ENCODE measurements at places on chromosomes 4 and X.

- DNase-seq: peak; percentile 33
Measured at GRCh38 chr4:56973336-56973735, 4.1 kb downstream of the NOA1 start.

DNA sequence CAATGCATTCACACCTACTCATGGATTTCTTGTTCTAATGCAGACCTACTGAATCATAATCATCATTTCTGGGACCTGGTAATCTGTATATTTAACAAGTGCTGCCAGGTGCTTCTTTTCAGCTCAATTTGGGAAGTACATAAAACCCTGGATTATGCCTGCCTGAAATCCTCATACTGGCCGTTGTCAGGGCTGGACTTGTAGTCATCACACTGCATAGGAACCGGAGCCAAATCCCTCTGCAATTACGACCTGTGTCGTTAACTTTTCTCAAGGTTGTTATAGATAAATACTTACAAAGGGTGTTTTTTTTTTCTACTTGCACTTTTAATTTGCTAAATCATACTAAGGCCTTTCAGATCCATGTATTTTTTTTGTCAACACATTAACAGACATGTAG, 294.9 kb upstream of the PRPS2 start:
- DNase-seq: no peak

DNA sequence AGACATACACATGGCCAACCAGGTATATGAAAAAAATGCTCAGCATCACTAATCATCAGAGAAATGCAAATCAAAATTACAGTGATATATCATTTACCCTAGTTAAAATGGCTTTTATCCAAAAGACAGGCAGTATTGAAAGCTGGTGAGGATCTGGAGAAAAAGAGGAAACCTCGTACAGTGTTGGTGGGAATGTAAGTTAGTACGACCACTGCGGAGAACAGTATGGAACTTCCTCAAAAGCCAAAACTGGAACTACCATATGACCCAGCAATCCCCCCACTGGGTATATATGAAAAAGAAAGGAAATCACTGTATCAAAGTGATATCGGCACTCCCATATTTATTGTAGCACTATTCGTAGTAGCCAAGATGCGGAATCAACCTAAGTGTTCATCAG, 23.4 kb downstream of the ABHD18 start:
- no peak for DNase-seq

DNA sequence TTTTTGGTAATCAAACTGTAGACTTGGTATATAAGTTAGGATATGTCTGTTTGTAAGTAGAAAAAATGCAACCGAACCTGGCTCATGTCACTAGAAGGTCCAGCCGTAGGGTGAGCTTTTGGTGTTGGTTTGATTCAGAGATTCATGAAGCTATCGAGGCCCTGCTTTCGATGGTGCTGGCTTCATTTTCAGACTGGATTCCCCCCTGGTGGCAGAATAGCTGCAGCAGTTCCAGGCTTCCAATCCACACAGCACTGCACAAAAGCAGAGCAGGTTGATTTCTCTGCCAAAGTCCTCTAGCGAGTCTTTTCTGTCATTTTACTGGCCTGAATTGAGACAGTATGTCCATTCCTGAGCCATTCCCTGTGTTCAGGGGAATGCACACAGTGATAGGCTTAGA, 33.1 kb downstream of the PDK3 start:
- no peak for DNase-seq

DNA sequence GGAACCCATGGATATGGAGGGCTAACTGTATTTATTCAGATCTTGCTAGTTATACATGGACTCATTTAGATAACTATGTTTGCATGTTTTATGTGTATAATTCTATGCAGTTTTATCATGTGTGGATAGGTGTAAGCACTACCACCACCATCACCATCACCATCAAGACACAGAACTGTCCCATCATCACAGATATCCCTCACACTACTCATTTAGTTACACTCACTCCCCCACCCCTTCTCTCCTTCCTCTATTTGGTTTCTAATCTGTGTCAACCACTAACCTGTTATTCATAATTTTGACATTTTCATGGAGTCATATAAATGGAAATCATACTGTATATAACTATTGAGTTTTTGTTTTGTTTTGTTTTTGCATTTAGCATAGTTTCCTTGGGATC, 43.7 kb downstream of the STAG2 start:
- no peak for DNase-seq

DNA sequence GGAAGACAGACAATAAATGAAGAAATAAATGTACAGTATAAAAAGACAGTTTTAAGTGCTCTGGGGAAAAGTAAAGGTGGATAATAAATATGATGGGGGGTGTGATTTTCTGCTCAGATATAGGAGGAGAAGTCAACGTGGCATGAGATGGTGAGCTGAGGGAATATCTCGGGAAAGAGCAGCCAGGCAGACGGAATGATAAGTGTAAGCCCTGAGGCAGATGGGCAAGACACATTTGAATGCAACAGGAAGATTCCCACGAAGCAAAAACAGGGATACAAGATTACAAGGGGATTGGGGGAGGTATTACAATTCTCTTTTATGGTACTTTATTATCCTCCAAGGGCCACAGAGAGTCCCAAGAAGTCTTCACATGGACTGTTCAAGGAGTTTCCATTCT, 11.1 kb downstream of the ANXA3 start:
- no peak for DNase-seq

DNA sequence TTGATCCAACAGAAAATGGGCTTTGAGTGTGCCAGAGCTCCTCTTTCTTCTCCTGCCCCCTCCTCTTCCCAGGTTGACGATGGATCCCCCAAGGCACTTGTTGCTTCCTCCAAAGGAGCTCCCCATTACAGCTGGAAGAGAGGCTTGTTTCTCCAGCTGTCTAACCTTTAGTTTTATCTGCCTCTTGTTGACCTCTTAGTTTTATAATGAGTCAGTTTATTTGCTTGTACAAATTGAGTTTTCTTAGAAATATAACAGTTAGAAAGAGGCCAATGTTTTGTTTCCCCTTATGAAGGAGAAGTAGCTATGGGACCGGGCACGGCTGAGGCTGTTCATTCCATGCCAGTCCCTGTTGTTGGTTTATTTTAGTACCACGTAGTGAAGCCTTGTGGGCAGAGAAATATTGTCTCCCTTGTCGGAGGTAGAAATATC, 158.2 kb downstream of the SPRY1 start:
- DNase-seq: no peak

GRCh38 chrX:131595120-131595519, 51.2 kb downstream of the OR13H1 start:
- no peak for DNase-seq

GRCh38 chr4:147789596-147789995, 57.7 kb downstream of the ARHGAP10 start:
- no peak for DNase-seq

DNA sequence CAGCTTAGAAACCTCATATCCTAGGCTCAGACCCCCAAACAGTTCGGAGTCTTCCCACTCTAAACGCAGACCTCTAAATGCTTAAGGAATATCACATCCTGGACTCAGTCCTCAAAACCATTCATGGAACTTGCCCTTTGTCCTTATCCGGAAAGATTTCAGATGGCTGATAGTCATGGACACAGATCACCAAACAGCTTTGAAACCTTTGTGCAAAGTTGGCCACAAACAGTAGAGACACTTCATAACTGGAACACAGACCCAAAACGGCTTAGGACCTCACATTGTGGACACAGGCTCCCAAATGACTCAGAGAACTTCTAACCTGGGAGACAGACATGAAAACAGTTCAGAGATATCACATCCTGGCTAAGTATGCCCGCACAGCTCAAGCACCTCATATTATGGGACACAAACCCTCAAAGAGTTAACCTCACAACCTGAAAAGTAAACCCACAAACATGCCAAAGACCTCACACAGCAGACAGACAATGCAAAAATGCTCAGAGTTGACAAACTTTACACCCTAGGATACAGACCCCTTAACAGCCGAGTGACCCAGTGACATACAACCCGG, 15.5 kb downstream of the SUV39H1 start:
- DNase-seq: no peak

DNA sequence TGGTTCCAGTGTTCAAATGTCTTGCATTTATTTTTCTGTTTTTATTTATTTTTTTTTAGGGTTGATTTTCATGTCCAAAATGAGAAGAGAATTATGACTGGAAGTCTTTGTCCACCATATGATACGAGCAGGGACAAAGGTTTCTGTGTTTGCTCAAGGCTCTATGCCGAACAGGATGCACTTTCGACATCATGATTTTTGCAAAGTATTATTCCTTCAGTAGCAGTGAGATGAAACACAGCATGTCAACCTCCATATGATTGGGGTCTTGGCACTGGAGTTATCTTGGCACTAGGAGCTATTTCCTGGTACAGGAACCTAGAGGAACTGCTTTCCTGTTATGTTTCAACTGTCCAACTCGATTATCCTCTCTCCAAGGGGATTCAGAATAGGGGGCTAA, 72.6 kb downstream of the UCHL1 start:
- no peak for DNase-seq

DNA sequence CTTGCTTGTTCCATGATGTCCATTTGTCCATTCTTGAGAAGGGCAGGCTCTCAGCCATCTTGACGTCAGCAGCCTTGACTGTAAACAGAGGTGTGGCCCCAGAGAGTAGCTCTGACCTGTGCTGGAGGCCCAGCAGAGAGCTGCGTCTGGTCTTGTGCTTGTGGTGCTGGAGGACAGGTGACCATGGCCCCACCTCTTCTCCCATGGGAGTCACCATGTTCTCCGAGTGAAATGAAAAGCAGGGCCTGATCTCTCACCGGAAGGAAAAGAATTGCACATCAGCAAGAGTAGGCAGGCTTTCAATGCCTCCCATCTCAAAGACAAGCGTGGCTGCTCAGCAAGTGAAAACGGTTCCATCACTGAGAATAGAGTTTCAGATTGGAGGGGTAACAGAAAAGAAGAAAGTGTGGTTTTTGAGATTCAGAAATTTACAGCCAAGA, 11.5 kb downstream of the PARM1 start:
- no peak for DNase-seq

GRCh38 chr4:92735025-92735665, 431.4 kb downstream of the GRID2 start:
- DNase-seq: no peak

GRCh38 chr4:42398171-42398870, 1.0 kb downstream of the SHISA3 start:
- no peak for DNase-seq

DNA sequence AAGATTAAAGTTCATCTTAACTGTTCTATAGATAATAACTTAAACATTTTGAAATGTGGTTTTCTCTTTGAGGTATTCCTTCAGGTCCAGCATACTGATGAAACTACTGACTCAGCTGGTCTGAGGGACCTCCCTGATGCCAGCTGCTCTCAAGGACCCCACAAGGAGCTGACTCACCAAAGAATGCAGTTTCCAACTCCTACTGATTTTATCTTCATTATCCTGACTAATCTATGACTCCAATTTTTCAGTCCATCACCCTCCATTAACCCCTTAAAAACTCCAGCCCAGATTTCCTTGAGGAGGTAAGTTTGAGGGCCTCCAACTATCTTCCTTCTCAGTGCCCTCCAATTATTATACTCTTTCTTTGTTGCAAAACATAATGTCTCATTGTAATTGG, 1.4 kb upstream of the UGT2B4 start:
- DNase-seq: no peak

GRCh38 chr4:26837993-26838842, 22.4 kb upstream of the STIM2 start:
- DNase-seq: no peak

- no peak for DNase-seq
Measured at GRCh38 chrX:119753001-119753400, 5.4 kb upstream of the SOWAHD start.

GRCh38 chr4:24303926-24304325, 280.4 kb downstream of the DHX15 start:
- DNase-seq: no peak

- peak; percentile 84 for DNase-seq
Measured at GRCh38 chr4:73744203-73744602, 3.8 kb downstream of the CXCL8 start.

- no peak for DNase-seq
Measured at GRCh38 chr4:146071390-146071789, 104.1 kb upstream of the LSM6 start.

DNA sequence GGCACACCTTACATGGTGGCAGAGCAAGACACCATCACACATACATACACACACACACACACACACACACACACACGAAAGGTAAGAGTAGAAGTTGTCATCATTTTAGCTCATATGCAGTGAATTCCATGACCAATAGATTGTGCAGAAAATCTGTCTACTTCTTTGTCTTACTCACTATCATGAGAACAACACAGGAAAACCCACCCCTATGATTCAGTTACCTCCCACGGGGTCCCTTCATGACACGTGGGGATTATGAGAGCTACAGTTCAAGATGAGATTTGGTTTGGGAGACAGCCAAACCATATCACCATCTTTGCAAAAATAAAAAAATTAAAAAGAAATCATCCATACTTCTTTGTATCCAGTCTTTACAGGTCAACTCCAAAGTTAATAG, 221.1 kb downstream of the BMPR1B start:
- DNase-seq: peak; percentile 20

- DNase-seq: no peak
Measured at GRCh38 chr4:88059766-88060165, 52.3 kb downstream of the PKD2 start.

DNA sequence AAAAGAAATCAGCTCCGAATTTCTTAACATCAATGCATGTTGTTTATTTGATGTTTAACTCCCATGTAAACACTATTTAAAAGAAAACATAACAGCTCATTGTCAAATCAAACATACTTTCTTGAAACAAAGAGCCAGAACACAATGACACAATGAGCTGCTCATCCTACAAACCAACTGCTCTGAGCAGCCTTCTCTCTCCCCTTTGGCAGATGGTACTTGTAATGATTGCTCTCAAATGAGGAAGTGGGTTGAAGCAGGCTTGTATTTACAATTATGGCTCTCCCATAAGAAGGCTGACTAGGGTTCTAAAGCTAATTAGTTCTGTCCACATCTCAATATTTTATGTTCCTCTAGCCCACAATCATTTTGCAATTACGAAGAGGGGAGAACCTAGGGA, 637.8 kb upstream of the ADGRL3 start:
- DNase-seq: no peak

GRCh38 chr4:127469959-127470809, 162.6 kb upstream of the INTU start:
- DNase-seq: no peak

- DNase-seq: peak; percentile 78
Measured at GRCh38 chrX:110407910-110408545, 49.4 kb downstream of the RTL9 start.

DNA sequence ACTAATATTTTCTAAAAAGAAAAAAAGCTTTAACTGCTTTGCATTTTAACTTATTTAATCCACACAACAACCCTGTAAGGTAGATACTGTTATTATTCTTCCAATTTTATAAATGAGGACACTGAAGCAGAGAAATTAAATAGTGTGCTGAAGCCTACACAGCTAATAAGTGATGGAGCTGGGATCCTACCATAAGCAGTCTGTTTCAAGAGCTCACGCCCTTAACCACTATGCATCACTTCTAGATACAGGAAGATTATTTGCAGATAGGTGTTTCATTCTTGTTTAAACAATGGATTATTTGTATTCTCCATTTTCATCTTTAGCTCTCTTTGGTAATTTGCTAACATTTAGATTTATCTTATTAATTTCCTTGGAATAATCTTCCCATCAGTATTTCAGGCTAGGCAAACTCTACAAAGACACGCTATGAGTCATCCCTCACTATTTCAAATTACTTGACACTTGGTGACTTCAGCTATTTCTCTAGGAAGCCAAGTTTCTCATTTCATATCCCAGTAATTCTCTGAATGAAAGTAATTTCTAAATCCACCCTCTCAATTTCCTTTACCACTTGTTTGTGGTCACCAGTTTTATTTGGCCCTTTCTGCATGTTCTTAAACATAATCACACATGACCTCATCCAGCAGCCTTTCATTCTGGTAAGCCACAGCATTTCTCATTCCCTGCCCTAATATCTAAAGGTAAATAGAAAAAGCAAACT, 67.3 kb downstream of the ASB9 start:
- DNase-seq: no peak
